ENCODE measurements at places on chromosomes 16 and 17.

DNA sequence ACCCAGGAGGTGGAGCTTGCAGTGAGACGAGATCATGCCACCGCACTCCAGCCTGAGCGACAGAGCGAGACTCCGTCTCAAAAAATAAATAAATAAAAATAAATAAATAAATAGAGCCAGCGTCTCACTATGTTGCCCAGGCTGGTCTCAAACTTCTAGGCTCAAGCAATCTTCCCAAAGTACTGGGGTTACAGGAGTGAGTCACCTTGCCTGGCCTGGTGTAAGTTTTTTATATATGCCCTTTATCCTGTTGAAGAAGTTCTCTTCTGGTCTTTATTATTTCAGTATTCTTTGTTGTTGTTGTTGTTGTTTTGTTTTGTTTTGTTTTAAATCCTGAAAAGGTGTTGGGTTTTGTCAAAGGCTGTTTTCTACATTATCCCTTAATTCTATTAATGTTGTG lies 30.1 kb upstream of the ABCC1 start:
- no peaks in the 10 kb centered on the region for H3K27me3 ChIP-seq
- no peak for DNase-seq
- H3K4me1 ChIP-seq: no peaks in the 10 kb centered on the region
- H3K36me3 ChIP-seq: no peaks in the 10 kb centered on the region

DNA sequence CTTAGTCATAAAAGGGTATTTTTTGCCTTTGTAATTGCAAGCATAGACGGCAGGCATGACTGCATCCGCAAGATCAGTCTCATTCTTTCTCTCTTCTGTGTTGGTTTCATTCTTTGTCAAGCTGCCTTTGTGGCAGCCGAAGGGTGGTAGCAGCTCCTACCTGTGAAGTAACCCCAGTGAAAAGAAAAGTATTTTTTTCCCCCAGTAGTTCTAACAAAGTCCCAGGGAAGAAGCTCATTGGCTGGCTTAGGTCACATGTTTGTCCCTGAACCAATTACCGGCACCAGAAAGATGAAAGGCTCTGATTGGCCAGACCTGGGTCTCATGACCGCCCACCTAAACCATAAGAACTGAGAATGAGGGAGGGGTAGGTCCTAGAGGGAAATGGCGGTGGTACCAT lies 110.7 kb downstream of the RAP1GAP2 start:
- H3K4me1 ChIP-seq: no peaks in the 10 kb centered on the region
- no peak for DNase-seq
- H3K27ac ChIP-seq: no peak overlapping the region
- H3K36me3 ChIP-seq: no peaks in the 10 kb centered on the region

- no peak overlapping the region for H3K4me3 ChIP-seq
- H3K4me1 ChIP-seq: no peaks in the 10 kb centered on the region
- H3K27ac ChIP-seq: no peak overlapping the region
- H3K27me3 ChIP-seq: peaks cover 7% of the 10 kb centered on the region
- H3K36me3 ChIP-seq: no peaks in the 10 kb centered on the region
- no peak for DNase-seq
These were observed 9.0 kb downstream of the RBFOX3 start for GRCh38 chr17:79601604-79602424.

- no peak overlapping the region for H3K4me3 ChIP-seq
- H3K4me1 ChIP-seq: peaks cover 8% of the 10 kb centered on the region
- DNase-seq: no peak
- peaks cover 2% of the 10 kb centered on the region for H3K27me3 ChIP-seq
- no peak overlapping the region for H3K27ac ChIP-seq
- no peaks in the 10 kb centered on the region for H3K36me3 ChIP-seq
These were observed 3.4 kb downstream of the CMTM4 start for GRCh38 chr16:66693149-66693548.
